ENCODE measurements at places on chromosomes 1 and 21.

- DNase-seq, result peak; percentile 63
Observed at GRCh38 chr1:199612976-199613774, 414.3 kb upstream of the NR5A2 start.

- DNase-seq, result peak; percentile 82
Observed at GRCh38 chr1:54575605-54576290, 27.7 kb downstream of the ACOT11 start.

DNA sequence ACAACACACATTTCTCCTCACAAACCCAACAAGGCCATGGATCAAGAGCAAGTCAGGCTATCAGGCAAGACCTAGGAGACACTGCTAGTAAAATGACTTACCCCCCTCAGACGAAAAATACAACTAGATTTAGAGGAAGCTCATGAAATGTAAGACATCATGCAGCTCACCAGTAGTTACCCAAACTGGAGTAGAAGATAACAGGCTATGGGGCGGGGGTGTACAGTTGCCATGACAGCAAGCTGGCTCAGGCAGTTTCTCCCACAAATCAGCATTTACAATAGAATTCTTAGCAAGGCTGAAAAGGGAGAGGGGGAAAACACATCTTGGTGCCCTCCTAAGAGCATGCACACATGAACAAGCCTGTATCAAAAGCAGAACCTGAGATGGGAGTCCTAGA is 13.9 kb downstream of the TPM3 start:
- peak; percentile 56 for DNase-seq

DNA sequence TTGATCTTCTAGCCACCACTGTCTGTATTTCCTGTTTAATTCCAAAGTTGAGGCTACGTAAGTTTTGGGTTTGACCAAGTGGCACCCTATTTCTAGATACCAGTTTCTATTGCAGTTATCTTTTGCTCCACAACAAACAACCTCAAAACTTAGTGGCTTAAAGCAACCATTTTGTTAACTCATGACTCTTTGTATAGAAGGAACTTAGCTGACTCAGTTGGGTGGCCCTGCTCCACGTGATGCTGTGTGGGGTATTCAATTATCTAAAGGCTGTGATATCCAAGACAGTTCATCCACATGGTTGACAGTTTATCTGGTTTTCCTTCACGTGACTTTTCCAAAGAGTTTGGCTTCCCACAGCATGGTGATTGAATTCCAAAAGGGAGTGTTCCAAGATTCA is 34.8 kb downstream of the PDC start:
- no peak for DNase-seq

GRCh38 chr1:113201560-113201959 is 128.6 kb downstream of the LRIG2 start:
- DNase-seq, result no peak

GRCh38 chr1:201032408-201032807 is 8.9 kb upstream of the KIF21B start:
- no peak for DNase-seq

- DNase-seq, result no peak
Observed at GRCh38 chr1:2951856-2952255, 69.4 kb upstream of the ACTRT2 start.

GRCh38 chr1:219317762-219318353 is 144.2 kb downstream of the LYPLAL1 start:
- no peak for DNase-seq

DNA sequence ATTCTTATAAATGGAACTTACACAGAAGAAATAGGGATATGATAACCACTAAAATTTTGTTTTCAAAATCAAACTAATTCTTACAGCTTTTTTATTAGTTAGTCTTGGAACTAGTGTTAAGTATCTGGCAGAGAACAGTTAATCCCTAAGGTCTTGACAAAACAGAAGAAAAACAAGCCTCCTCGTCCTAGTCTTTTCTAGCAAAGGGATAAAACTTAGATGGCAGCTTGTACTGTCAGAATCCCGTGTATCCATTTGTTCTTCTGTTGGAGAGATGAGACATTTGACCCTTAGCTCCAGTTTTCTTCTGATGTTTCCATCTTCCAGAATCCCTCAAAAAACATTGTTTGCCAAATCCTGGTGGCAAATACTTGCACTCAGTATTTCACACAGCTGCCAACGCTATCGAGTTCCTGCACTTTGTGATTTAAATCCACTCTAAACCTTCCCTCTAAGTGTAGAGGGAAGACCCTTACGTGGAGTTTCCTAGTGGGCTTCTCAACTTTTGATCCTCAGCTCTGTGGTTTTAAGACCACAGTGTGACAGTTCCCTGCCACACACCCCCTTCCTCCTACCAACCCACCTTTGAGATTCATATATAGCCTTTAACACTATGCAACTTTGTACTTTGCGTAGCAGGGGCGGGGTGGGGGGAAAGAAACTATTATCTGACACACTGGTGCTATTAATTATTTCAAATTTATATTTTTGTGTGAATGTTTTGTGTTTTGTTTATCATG is 42.3 kb upstream of the LAMC2 start:
- DNase-seq, result no peak

GRCh38 chr1:27414091-27414490 is 21.7 kb downstream of the GPR3 start:
- no peak for DNase-seq

DNA sequence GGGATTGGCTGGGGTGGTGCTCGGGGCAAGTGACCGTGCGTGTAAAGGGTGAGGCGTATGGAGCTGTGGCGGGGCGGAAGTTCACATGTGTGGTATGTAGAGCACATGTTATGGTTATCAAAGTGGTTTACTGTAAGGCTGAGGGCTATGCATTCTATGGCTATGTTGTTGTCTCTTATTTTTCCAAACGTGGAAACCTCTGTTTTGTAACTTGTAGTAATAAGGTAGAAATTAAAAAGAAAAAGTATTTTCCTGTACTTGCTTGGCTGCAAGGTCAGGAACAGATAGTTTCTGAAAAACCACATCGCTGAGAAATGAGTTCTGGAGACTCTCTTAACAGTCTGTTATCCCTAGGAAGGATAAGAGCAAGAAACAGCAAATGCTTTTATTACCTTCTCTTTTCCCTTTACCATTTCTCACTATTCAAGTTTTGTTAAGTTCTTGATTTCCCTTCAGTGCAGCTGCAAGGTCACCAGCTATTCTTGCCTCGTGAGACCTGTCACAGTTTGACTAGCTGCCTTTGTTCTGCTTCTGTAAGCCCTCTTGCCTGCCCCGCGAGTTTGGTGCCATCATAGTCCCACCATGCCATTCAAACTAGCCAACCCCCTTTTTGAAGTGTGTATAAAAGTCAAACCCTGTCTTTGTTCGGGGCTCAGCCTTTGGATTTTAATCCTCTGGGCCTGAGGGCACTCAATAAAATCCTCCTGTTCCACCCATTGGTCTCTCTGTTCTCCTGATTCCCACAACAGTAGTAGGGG is 9.5 kb downstream of the RNU1-2 start:
- peak; percentile 81 for DNase-seq

- peak; percentile 51 for DNase-seq
Observed at GRCh38 chr1:213987422-213987926, 299 bp upstream of the PROX1 start.

- no peak for DNase-seq
Observed at GRCh38 chr1:53987880-53988279, 30.1 kb downstream of the LDLRAD1 start.

DNA sequence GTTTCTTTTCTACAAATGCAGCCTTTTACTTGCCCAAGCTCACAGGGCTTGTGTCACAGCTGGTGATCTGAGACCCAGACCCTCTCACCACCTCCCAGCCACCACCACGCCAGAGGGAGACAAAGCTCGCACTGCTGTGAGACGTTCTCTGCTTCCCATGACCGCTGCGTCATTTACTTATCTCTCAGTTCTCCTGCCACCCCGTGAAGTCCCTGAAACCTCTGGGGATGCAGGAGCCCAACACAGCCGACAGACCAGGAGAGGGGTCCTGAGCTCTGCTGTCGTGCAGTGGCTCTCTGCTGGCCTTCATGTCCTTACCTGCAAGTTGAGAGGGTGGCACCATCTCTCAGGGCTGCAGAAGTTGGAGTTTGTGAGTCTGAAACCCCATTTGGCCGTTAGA is 77.7 kb downstream of the SLC16A1 start:
- DNase-seq, result no peak

DNA sequence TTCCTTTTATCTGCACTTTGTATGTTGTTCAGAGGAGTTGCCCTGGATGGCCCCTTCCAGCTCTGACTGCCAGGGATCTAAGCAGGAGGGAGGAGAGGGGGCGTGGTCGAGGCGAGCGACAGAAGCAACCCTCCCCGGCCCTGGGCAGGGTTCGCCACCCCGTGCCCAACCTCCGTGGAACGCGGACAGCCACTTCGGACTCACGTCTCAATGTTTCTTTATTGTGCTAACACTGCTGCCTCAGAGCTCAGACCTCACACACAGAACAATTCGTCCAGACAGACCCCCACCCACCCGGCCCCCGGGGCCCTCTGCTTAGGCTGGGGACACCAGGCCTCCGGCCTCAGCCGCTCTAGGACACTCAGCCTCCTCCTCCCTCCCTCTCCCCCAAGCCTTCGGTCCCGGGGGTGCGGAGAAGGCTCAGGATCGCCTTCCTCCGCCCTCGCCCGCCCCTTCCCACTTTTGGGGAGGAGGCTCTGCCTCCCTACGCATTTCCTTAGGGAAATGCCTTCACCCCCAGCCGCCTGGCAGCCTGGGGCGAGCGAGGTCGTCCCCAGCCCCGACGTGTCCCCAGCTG is 8.3 kb downstream of the VSIG8 start:
- DNase-seq, result no peak

DNA sequence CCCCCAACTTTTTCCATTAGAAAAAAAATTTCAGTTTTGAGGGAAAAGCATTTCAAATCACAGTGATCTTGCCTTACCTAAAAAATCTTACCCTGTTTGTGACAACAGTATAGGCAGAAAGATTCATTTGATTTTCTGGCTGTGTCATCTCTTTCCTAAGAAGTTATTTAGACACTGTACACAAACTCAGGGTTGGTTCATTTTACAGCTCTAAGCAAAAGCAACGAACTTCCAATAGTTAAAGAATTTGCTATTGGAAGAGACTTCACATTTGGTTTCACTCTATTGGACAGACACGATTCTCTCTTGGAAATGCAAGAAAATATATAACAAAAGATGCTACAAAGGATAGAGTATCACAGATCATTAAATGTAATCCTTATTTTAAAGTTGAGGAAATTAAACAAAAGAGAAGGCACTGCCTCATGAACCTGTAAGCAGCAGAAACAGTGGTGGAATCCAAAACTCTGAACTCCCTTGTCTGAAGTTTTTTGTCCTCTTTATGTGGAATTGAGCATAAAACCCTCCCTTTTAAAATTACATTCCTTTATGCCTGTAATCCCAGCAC is 20.8 kb downstream of the EYA3 start:
- no peak for DNase-seq

DNA sequence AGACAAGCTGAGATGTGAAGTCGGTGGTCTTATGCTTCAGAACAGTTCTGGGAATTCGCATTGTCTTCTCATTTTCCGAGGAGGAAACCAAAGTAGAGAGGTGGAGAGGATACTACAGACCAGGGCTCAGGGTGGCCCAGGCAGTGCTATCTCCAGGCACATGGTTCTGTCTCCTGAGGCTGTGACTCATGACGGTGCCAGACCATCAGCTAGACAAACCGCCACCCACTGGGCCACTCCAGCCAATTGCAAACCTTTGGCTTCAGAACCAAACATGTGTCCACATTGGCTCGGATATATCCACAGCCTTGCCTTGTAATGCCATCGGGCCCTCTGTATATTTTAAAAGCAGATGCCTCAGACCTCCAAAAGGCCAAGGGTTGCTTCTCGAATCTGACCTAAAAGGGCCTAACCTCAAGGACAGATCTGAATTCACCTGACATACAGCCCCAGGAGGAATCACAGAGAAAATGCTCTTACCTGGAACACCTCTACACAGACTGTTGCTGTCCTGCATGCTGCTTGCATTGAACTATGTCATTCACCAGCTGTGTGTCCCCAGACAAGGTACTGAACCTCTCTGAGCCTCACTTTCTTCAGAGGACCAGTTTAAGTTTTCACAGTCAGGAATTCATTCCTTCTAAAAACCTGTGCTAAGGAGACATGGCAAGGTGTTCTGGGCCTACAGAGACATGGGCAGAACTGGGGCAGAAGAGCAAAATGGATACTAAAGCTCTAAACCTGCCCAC is 224.9 kb upstream of the JUN start:
- peak; percentile 57 for DNase-seq

GRCh38 chr21:42565206-42565810 is 51.7 kb downstream of the SLC37A1 start:
- DNase-seq, result no peak

DNA sequence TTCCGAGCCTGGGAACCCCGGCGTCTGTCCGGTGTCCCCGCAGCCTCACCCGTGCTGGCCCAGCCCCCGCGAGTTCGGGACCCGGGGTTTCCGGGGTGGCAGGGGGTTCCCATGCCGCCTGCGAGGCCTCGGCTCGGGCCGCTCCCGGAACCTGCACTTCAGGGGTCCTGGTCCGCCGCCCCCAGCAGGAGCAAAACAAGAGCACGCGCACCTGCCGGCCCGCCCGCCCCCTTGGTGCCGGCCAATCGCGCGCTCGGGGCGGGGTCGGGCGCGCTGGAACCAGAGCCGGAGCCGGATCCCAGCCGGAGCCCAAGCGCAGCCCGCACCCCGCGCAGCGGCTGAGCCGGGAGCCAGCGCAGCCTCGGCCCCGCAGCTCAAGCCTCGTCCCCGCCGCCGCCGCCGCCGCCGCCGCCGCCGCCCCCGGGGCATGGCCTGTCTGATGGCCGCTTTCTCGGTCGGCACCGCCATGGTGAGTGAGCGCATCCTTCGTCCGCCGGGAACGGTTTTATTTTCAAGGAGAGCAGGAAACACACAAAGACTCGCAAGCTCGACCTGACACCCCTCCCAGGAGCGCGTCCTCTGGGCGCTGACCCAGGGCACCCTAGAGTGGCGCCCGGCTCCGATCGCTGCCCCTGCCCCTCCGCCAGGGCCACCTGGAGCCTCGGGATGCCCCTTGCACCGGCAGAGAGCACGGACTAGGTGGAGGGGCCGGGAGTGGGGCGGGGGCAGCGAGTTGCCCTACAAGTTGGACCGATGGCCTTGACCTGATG is at the start of gene ABCG1:
Gene ABCG1, plus strand, starts transcription at position 305 of the 770 bp plus-strand sequence. Its CDS starts 123 bp downstream, at position 428.
- DNase-seq, result peak; percentile 37

DNA sequence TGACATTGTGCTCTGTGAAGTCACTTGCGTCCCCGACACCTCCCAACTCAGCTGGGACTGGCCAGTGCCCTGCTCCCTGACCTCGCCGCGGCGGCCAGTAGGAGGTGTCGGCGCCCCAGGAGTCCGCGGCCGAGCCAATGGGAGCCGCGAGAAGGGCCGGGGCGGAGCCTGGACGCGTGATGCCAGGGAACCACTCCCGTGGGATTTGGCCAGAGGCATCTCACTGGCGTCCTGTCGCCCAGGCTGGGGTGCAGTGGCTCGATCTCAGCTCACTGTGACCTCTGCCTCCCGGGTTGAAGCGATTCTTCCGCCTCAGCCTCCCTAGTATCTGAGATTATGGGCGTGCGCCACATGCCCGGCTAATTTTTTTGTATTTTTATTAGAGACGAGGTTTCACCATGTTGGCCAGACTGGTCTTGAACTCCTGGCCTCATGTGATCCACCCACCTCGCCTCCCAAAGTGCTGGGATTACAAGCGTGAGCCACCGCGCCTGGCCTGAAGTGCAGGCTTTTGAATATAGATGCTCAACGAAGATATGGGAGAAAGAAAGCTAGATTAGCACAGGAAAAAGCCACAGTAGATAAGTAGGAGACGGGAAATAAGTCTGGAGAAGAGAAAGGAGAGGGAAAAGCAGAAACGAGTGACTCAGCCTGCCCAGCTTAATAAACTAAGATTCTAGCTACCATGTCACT is 38.0 kb downstream of the ZBTB8OS start:
- peak; percentile 92 for DNase-seq
